ENCODE measurements at places on chromosomes 11 and 22.

DNA sequence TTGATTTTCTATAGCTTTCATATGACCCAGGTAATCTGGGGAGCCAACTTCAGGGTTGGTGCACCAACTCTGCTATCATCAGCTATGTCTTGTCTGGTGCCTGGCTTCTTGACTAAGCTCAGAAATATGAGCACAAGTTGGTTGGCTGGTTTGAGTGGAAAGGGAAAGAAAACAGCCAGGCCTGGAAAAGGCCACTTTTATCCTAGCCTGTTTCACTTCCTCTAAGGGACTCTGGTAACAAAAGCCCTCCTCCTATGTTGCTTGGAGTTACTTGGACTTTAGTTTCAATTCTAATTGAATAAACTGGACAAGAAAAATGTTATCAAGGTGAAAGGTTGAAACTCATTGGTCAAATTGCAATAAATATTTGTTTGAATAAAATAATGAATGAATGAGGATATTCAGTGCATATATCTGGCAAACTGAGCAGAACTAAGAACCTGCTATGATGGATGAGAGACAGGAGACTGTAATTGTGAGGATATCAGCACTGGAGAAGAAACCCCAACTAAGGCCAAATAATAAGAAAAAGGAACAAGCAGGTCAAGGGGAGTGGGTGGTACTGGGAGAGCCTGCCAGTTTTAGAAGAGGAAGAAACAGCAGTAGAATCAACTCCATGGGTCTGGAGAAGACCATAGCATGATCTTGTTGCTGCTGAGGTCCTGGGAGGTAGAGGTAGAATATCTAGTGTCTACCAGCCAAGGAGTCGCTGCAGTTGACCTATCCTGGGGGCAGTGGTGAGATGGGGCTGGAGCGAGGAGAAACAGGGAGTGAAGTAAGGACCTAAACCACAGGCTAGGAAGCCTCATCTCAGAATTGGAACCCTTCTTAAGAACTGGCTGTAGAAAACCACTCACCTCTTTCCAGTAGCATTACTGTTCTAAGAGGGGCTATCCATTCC is 8.2 kb downstream of the ROBO4 start:
- DNase-seq = no peak

DNA sequence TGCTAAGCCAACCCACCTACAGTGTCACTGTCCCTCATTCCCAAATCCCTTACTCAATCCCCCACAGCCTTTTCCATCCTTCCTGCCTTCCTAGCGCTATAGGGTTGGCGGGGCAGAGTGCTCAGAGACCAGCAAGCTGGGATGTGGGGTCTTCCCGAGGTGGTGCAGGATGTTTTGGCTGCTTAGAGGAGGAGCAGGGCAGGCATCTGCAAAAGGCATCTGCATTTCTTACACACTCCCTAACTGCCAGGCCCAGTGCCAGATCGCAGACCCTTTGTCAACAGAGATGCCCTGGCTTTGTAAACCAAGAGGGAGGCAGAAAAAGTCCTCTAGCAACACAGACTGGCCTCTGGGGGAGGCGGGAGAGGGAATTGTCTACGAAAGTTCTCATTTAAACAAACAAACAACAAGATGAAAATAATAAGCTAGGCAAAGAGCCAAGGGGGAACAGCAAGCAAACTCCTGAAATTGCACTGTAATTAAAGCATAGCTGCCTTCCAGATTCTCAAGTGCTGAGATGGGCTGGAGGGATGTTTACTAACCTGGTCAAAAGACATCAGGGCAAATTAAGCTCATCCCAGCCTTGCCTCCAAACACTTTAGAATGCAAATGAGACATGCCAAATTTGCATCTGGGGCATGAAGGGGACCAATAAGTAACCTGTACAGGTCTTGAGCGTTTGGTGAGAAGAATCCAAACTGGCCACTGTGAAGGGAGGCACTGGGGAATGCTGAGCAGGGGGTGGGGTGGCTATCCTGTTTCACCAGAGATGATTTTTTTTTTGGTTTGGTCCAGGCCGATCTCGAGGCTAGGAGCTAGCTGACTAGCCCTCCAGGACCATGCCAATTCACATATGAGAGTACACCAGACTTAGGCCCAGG is 38.1 kb upstream of the ADA2 start:
- DNase-seq = no peak

- no peak for DNase-seq
Measured at GRCh38 chr22:45227645-45228400, 12.9 kb downstream of the KIAA0930 start.

GRCh38 chr11:12669930-12670329 is 4.3 kb upstream of the TEAD1 start:
- DNase-seq = no peak

GRCh38 chr11:70527046-70527395 is 128.7 kb downstream of the CTTN start:
- DNase-seq = no peak

- DNase-seq = no peak
Measured at GRCh38 chr11:45751430-45751829, 53.5 kb upstream of the SLC35C1 start.

DNA sequence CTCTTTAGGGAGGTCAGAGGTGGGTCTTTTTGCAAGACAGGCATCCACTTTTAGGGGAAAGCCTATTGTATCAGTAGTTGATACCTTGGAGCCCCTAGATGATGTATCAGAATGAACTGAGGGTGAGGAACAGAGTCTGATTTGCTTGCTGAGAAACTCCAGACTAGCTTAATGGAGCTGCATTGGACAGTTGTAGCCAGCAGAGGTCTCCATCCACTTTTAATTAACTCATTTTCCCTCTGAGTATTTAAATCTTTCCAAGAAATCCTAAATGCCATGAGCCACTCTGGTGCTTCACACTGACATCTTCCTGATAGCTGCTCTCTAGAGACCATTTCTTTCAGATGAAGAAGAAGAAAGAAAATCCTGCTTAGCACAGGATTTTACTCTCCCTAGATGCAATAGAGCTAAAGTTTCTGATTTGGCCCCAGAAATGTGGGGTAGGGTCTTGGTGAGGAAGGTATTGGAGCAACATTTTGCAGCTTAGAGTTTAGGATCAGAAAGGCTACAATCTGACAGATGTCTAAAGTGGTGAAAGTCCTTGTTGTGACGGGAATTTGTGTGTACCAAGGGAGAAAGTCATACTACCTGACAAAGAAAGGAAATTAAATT is 38.0 kb downstream of the EXT2 start:
- no peak for DNase-seq

GRCh38 chr11:118313242-118313641 is 8.7 kb downstream of the CD3E start:
- no peak for DNase-seq

- no peak for DNase-seq
Measured at GRCh38 chr11:68997995-68998348, 15.1 kb downstream of the MRGPRF start.

GRCh38 chr22:23822101-23822671 is 16.6 kb downstream of the DERL3 start:
- no peak for DNase-seq

DNA sequence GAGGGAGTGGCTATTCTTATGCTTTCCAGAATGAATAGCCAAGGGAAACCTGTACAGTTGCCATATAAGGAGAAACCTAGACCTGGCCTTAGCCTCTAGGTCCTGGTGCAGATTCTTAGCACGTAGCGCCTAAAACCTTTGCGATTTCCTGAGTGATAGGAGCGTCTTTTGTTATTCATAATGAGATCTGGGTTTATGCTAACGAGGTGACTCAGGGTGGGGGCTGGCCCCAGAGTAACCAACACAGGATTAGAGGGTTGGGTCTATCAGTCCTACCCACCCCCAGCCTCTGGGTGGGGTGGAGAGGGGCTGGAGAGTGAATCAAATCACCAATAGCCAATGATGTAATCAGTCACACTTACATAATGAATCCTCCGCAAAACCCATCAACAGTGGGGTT is 73.4 kb upstream of the PARVG start:
- DNase-seq = no peak

DNA sequence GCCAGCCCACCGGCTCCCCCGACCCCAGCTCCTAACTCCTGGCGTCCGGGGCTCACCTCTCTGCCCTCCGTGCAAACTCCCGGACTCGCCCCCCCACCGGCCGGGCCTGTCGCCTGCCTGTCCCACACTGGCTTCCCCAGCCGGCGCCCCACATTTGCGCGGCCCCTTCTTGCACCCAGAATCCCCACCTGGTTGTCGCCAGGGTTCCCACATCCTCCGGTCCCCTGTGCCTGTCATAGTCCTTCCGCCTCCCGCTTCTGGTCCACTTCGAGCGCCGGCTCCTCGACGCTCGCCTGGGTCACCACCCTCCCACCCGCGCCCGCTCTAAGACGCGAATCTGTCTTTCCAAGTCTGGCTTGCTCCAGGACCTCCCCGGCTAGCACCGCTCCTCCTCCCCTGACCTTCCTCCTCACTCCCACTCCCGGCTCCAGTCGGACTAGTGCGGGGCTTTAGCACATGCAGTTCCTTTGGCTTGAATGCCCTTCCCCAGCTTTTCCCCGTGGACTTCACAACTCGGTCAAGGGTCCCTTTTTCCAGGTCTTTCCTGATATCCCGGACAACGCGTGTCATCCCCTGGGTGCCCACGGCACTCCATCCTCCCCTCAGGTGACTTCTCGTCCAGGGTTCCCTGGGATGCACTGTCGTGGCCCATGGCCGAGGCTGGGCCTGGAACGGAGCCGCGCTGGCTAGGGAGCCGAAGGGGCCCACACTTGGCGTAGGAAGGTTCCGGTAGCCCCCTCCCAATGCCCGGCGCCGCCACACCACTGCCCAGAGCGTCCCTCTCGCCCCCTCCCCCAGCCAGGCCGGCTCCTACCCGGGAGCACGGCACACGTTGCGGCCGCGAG is 635 bp downstream of the SCARF2 start:
- no peak for DNase-seq

DNA sequence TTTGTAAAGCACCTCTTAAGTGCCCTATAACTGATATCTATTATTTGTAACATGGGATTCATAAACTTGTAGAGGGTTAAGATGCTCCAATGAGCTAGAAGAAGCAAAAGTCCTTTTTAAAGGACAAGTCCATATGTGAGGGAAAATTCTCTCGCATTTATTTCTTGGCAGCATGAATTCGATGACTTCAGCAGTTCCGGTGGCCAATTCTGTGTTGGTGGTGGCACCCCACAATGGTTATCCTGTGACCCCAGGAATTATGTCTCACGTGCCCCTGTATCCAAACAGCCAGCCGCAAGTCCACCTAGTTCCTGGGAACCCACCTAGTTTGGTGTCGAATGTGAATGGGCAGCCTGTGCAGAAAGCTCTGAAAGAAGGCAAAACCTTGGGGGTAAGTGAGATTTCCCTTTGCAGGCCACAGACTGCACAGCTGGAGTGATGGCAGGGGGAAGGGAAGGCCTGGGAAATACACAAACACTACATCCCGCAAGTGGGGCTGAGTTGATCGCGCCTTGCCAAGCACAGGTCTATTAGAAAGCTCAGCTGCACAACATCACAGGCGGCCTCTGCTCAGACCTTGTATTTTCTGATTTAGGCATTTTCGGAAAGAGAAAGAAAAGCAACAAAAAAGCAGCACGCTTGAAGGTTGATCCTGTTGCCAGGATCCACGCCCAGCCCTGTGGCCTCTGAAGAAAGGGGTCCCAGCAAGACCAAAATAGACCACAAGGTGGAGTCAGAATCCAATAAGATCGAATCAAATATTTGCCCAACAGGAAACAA is 1.5 kb downstream of the MS4A8 start:
- DNase-seq = no peak

- no peak for DNase-seq
Measured at GRCh38 chr11:61666684-61667297, 13.4 kb upstream of the DAGLA start.

DNA sequence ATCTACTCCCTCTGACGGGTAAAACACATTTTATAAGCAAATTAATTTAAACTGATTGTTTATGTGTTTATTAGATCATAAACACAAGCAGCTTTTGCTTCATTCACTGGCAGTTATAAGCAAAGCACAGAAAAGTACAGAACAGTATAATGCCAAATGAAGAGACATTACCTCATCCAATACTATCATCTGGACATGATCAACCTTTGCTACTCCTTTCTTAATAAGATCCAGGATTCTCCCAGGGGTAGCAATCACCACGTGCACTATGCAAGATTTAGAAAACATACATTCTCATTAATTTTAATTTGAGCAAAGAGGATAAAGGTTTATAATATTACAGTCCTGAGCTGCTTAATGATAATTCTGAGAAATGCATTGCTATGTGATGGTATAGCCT is 27.9 kb downstream of the DDX6 start:
- no peak for DNase-seq

GRCh38 chr11:64804346-64805210 is 1.6 kb upstream of the MAP4K2 start:
- no peak for DNase-seq

DNA sequence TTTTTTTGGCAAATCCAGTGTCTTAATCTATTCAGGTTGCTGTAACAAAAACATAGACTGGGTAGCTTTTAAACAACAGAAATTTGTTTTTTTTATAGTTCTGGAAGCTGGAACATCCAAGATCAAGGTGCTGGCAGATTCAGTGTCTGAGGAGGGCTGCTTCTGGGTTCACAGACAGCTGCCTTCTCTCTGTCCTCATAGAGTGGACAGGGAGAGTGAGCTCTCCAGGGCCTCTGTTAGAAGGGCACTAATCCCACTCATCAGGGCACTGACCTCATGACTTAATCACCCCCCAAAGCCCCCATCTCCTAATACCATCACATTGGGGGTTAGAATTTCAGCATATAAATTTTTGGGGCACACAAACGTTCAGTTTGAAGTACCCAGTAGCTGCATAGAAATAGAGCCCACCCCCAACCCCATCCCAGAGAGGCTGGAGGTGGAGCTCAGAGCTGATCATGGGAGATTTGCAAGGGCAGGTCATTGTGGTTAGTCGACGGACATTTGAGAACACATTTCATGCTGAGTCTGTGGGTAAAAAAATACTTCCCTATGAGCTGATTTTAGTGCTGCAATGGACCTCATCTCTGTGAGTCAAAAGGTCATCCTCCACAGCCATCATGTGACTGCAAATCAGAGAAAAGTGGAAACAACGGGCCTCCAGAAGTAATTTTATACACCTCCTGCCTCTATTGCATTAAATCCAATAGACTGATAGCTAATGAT is 203.1 kb upstream of the CADM1 start:
- DNase-seq = no peak

GRCh38 chr11:15509082-15509481 is 394.4 kb downstream of the INSC start:
- DNase-seq = no peak

DNA sequence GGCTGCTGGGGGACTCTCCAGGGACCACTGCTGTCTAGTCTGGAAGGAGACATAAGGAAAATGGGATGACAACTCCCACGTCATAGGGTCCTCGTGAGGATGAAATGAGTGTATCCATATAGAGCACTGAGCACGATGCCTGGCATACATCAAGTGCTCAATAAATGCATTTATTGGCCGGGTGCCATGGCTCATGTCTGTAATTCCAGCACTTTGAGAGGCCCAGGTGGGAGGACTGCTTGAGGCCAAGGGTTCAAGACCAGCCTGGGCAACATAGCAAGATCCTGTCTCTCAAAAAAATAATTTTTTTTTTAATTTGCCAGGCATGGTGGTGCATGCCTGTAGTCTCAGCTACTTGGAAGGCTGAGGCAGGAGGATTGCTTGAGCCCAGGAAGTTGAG is 12.2 kb upstream of the TPST2 start:
- DNase-seq = no peak

GRCh38 chr11:56849852-56850251 is 101.4 kb upstream of the OR9G4 start:
- DNase-seq = no peak

- no peak for DNase-seq
Measured at GRCh38 chr11:79025622-79026021, 415.2 kb downstream of the TENM4 start.

Data from stimulated activated CD4-positive, alpha-beta T cell treated with anti-CD3 and anti-CD28 coated beads, Interleukin-1b, Interleukin-23, amount 100 ng/mL, for 4 hours (primary cell).